ENCODE measurements at places on chromosomes 2 and 18.

GRCh38 chr2:38631976-38632375, 29.2 kb upstream of the HNRNPLL start:
- DNase-seq = no peak

GRCh38 chr2:225600865-225601264, 201.4 kb downstream of the NYAP2 start:
- no peak for DNase-seq

- DNase-seq = no peak
Measured at GRCh38 chr2:240229603-240230235, 89.3 kb upstream of the OTOS start.

GRCh38 chr2:226526716-226527115, 272.9 kb downstream of the IRS1 start:
- no peak for DNase-seq

- DNase-seq = peak; percentile 61
Measured at GRCh38 chr18:55552526-55553189, 35.3 kb downstream of the TCF4 start.

DNA sequence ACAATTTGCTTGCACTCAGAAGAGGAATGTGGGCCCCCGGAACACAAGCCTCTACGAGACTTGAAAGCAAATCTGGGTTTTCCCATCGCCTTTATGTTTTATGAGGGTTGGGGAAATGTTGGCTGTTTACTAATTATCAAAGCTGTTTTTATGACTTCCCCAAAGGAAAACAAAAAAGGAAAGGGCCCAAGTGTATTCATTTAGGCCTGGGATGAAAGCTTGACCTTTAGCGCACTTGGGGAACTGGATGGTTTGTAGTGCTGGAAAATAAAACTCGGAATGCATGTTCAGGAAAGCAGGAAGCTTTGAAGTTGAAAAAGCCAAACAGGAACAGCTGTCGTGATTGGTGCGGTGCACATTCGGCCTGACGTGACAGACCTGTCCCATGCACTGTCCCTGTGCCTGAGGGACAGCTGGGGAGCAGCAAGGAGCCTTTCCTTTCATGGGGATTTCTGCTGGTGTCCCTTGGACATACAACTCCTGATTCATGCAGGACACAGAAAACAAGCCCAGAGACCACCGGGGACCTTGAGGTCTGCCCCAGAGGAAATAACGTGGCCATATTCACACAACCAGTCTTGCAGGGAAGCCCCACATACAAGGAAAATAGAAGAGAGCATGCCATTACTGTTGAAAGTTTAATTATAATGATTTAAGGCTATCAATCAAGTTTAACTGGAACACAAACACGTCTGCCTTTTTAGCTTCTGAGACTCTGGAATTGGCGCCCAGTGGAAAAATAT, 169.7 kb upstream of the APCDD1 start:
- DNase-seq = no peak

DNA sequence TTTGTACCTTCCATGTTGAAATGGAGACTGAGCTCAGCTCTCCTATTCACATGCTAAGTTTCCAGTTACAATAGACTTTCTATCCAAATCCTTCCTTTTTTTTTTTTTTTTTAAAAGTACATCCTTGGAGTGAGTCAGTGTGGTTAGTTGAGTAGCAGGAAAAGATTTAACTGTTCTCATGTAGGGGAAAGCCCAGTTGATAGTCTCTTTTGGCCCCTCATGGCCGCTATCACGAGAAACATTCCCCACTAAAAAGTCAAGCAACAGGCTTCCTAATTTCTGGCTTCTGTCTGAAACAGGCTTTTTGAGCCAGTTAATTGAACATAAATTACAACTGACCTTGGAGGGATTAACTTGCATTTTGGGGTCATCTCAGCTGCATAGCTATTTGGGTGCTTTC, 161.3 kb downstream of the MEIS1 start:
- no peak for DNase-seq

- DNase-seq = no peak
Measured at GRCh38 chr2:160651416-160652200, 158.0 kb upstream of the RBMS1 start.

DNA sequence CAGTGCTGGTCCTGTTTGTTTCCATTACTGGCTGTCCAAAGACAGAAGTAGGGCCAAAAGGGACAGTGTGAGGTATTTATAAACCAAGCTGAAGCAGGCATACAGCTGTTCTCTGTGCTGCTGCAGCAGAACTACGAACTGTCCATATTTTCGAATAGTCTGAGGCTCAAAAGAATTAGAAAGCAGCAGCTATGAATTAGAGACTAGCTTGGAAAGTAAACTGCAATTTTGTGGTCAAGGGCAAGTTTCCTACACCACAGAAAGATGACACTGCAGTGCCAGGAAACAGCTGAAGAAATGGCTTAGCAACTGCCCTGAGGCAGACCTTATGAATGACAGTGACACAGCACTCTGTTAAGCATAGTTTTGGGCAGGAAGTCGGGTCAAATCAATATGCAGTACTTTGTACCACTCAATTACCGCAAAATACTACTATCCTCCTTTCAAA, 125.3 kb downstream of the TMEM131 start:
- peak; percentile 34 for DNase-seq

- no peak for DNase-seq
Measured at GRCh38 chr18:56402872-56403516, 235.4 kb downstream of the TXNL1 start.

- no peak for DNase-seq
Measured at GRCh38 chr2:7403092-7403775, 486.0 kb downstream of the RNF144A start.
